ENCODE measurements at places on chromosomes 11 and 22.

DNA sequence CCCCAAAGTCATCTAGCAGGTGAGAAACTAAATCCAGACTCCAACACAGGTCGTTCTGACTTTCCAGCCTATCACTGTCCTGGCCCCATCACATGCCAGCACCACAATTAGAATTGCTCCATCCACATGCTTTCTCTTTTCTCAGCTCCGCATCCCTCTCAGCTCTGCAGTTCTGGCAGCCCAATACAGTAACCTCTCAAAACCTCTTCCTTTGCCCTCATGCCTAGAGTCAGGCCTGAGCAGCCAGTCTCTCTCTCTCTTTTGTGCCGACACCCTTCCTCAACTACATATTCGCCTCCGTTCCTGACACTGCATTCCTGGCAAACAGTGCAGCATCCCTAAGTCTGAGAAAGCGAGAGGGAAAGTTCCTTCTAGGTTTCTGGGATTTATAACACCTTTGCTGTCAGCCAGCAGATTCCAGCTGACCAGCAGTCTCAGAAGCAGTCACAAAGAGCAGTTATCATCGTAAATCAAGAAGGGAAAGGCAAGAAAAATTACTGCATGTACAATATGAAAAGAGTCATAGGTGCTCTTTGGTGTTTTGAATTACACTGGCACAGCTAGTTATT is 258.0 kb downstream of the FAT3 start:
- DNase-seq = no peak

DNA sequence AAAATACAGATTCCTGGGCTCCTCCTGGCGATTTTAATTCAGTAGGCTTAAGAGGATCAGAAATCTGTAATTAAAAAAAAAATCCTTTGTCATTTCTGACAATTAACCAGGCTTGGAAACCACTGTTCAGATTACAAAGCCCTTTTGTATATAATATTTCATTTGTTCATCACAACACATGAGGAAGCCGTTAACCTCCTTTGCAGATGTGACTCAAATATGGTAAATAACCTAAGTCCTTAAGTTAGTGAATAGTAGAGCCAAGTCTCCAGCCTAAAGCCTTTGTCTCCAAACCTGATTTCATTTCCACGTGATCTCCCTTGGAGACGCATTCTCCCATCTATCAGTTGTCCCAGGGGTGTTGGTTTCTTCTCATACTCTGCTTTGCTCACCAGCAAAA is 67.6 kb downstream of the UBASH3B start:
- DNase-seq = no peak

DNA sequence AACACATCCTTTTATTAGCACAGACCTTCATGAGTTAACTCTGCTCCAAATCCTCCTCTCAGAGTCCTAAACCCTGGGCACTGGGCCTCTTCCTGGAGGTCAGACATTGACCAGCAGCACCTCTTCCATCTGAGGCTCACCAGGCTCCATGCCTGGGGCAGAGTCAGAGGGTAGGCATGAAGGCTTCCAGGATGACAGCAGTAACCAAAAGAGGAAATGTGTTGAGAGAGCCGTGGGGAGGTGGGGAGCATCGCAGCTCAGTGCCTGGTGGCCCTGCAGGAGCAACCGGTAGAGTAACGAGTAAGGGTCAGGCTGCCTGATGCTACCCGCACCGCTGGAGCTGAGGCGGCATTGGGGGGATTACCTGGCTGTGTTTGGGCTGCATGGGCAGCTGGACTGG is 9.4 kb upstream of the NAV2 start:
- no peak for DNase-seq

- no peak for DNase-seq
Observed at GRCh38 chr11:113724778-113725177, 18.7 kb upstream of the TMPRSS5 start.

GRCh38 chr22:20438427-20438677 is 727 bp upstream of the SCARF2 start:
- no peak for DNase-seq

DNA sequence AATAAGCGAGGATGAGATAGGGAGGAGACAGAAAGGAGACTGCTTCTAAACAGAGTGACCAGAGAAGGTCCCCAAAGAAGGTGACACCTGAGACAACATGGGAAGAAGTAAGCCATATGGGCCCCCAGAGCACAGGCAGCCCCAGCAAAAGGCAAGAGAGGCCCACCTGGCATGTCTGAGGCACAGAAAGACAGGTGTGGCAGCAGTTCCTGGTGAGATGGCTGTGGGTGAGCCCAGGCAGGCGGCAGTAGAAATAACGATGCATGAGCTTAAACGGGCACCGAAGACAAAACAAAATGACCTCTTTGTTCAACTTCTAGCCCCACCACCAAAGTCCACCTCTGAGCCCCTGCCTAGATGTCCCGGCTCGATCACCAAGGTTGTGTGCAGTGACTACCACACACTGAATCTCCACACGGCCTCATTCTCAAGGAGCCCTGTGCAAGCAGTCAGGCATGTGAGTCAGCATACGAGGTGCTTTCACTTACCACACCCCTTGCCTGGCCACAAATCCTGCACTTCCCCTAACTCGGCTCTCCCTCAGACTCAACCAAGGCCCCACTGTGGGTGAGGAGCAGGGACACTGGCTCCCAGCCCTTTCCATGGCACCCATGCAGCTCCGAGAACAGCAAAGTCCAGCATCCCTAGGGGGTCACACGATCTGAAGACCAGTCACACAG is 77.6 kb downstream of the PACSIN2 start:
- no peak for DNase-seq

DNA sequence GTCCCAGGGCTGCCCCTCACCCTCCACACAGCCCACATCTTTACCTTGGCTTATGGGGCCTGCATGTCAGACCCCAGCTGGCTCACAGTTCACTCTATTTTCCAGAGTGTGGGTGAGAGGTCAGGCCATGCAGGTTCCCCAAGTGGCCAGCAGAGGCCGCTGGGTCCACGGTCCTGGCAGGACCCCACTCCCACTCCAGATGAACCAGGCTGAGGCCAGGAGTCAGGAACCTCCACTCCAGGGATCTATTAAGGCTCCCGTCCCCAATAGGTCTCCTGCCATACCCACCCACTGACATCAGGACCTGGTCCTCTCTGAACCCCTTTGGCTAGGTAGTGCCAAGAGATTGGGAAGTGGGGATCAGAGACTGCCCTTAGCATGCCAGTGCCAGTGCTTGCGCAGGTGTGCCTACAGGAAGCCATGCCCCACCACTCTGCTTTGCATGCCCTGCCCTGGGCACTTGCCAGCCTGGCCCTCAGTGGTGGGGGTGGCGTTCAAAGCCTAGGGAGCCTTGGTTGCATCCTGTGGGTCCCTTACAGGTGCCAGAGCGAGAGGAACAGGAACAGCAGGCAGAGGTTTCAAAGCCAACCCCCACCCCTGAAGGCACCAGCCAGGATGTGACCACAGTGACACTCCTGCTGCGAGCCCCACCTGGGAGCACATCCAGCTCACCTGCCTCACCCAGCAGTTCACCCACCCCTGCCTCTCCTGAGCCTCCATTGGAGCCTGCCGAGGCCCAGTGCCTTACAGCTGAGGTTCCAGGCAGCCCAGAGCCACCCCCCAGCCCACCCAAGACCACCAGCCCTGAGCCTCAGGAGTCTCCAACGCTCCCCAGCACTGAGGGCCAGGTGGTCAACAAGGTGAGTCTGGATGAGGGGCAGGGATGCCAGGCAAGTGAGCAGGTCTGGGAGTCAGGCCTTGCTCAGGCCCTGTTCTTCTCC is 8.3 kb downstream of the SMTN start:
- no peak for DNase-seq

DNA sequence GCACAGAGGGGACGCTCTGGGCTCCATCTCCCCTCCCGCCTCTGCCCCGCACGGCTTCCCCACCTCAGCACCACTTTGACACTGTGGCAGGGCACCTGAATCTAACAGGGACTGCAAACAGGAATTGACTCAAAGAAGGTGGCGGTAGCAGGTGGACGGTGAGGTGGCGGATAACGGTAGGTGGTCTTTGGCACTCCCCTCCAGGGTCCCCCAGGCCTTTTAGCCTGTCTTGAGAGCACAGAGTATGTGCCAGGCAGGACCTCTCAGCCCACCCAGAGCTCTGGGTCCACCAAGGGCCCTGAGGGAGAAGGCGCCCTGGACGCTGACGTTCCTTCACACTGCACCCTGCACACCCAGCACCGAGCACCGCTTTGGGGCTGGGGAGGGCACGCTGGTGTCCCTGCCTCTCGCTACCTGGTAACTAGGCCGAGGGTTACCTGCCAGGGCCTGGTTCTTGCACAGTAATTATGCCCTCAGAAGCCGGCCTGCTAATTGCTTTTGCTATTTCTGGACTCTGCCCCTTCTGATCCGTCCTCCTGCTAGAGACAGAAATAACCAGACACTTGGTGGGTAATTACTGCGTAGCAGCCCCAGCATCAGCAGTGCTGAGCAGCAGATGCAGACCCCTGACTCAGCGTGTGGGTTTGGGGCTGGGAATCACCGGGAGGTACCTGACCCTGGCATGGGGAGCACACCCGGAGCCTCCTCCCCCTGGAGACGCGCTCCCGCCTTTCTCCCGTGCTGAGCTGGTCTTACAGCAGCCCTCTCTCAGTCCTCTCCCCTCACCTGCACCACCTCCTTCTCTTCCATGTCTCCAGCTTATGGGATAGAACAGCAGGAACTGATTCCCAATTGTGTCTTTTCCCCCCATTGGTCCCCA is 103.3 kb upstream of the B3GAT1 start:
- DNase-seq = no peak

GRCh38 chr22:24494167-24494527 is 985 bp upstream of the UPB1 start:
- DNase-seq = no peak

DNA sequence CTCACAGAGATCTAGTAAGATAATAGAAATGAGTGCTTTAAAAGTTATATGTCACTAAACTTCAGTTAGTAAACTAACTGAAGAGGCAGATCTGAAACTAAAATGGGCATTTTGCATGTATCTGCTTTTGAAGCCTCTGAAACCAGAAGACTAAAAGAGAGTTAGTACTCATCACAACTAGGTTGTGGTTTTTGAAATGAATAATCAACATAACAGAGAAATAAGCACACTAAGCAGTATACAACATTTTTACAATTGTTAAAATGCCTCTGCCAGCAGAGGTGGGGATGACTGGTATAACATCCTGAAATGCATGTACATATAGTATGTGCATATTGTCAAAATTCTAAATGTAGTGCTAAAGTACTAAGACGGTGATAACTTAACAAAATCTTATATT is 564.5 kb downstream of the DLG2 start:
- no peak for DNase-seq

DNA sequence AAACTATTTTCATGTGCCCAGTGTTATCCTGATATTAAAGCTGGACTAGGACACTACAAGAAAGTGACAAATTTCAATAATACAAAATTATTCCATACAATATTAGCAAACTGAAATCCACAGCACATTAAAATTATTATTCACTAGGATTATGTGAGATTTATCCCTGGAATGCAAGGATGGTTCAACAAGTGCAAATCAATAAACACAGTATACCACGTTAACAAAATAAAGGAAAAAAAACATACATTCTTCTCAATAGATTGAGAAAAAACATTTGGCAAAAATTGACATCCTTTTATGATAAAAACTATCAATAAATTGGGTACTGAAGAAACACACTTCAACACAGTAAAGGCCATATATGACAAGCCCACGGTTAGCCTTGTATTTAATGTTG is 1758.2 kb upstream of the RAG2 start:
- no peak for DNase-seq

GRCh38 chr11:113505046-113505445 is 29.8 kb upstream of the DRD2 start:
- DNase-seq = no peak

- DNase-seq = no peak
Observed at GRCh38 chr22:44164031-44164430, 16.7 kb upstream of the PARVG start.

- DNase-seq = no peak
Observed at GRCh38 chr11:33618956-33619355, 81.7 kb downstream of the C11orf91 start.

DNA sequence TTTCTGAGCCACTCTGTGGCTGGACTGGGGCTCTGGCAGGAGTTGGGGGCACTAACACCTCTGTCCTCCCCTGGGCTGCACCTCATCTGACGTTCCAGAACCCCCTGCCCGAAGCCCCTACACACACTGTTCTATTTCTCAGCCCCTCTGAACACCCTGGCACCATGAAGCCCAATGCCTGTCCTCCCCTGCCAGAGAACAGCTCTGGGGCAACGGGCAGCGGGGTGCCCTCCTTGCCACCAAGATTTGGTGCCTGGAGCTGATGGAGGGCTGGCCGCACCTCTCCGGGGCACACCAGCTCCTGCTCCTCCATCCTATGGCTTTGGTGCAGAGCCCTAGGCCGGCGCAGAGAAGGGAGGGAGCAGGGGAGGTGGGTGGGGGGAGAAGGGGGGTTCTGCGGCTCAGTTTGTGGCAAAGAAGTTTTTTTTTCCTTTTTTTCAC is 16.3 kb downstream of the DUSP8 start:
- DNase-seq = no peak

GRCh38 chr22:43782448-43782847 is 29.7 kb downstream of the EFCAB6 start:
- no peak for DNase-seq

- DNase-seq = no peak
Observed at GRCh38 chr11:121563900-121564822, 111.4 kb upstream of the SORL1-AS1 start.

DNA sequence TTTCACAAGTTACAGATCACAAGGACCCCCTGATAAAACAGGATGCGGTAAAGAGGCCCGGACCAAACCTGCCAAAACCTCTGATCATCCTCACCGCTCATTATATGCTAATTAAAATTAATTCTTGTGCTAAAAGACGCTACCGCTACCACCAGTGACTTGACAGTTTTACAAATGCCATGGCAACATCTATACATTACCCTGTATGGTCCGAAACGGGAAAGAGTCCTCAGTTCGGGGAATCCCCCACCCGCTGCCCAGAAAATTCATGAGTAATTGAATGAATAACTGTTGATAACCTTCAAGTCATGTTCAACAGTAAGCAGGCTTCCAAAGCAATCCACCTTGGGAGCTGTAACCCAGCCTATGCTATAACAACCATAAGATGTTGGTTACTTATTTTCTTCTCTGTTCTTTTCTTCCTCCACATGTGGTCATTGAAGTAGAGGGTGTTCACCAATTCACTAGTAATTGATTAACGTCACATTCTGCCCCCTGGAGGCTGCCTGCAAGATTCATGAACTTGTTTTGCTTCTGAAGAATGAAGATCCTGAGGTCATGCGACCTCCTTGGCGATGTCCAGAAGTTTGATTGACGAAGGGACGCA is 20.6 kb downstream of the APOBEC3H start:
- DNase-seq = peak; percentile 52
